NCI-H2029 (cell line): ENCODE measurements at places on chromosomes 2 and 18.

- no peak for DNase-seq
Measured at GRCh38 chr18:62721839-62722795, 6.8 kb downstream of the PHLPP1 start.

DNA sequence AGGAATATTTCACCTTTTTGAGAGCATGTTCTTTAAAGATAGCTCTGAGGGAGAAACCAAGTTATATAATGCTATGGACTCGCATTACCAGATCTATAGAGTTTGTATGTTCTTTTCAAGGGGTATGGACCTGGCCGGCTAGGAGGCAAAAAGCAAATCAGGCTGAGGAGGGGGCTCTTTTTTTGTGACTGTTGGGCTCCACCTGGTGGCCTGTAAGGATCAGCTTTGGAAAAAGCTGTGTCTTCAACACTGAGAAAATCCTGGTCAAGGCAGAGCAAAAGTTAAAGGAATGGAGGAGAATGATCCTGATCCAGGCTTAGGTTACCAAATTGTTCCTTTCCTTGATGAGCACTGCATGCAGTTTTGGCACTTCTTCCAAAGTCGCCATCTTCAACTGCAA is 180.5 kb downstream of the DIS3L2 start:
- DNase-seq: no peak

GRCh38 chr2:171675810-171676345 is 11.4 kb upstream of the DYNC1I2 start:
- DNase-seq: no peak

GRCh38 chr2:3681625-3682024 is 21.8 kb upstream of the DCDC2C start:
- no peak for DNase-seq

GRCh38 chr2:64860276-64860885 is 128.8 kb upstream of the SLC1A4 start:
- no peak for DNase-seq

DNA sequence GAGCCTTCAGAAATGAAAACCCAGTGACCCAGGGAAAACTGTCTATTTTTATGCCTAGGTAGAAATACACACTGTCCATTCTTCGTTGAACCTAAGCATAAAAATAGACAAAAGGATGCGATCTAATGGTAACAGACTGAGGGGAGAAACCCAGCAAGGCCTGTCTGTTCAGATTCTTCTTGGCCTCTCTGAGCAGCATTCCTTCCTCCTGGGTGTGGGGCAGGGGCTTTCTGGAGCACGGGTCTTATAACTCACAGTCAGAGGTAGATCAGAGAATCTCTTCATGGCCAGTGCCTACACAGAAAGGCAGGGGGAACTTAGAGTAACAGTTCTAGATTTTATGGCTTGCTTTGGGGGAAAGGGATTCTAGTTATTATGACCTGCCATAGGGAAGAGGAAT is 56.0 kb downstream of the PKDCC start:
- no peak for DNase-seq

- DNase-seq: no peak
Measured at GRCh38 chr2:204069804-204070203, 133.2 kb downstream of the ICOS start.

GRCh38 chr2:44168681-44169154 is at the start of gene PPM1B:
Gene PPM1B (plus strand): TSS chr2:44168875. CDS start chr2:44201200, 32,325 bp downstream.
- no peak for DNase-seq

DNA sequence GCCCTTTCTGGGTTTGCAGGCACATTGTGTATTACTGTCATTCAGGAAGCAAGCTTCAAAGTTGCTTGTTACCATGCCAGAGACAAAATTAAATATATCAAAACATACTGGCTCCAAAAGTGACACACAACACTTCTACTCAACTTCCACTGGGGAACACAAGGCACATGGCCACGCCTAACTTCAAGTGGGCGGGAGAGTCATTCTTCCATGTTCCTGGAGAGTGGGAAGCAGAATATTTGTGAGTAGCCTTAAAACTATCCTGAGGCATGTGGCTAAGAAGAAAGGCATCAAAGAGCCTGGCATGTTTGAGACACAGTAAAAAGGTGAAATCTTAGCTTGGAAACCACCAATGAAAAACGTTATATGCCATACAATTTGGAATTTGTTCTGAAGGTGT is 90.5 kb upstream of the TACR1 start:
- no peak for DNase-seq

DNA sequence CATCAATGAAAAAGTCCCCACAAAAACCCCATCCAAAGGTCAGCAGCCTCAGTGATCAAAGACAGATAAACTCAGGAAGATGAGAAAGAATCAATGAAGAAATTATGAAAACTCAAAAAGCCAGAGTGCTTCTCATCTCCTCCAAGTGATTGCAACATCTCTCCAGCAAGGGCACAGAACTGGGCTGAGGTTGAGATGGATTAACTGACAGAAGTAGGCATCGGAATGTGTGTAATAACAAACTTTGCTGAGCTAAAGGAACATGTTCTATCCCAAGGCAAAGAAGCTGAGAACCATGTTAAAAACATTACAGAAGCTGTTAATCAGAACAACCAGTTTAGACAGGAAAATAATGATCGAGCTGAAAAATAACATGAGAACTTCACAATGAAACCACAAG is 442.8 kb upstream of the SYT4 start:
- DNase-seq: no peak

DNA sequence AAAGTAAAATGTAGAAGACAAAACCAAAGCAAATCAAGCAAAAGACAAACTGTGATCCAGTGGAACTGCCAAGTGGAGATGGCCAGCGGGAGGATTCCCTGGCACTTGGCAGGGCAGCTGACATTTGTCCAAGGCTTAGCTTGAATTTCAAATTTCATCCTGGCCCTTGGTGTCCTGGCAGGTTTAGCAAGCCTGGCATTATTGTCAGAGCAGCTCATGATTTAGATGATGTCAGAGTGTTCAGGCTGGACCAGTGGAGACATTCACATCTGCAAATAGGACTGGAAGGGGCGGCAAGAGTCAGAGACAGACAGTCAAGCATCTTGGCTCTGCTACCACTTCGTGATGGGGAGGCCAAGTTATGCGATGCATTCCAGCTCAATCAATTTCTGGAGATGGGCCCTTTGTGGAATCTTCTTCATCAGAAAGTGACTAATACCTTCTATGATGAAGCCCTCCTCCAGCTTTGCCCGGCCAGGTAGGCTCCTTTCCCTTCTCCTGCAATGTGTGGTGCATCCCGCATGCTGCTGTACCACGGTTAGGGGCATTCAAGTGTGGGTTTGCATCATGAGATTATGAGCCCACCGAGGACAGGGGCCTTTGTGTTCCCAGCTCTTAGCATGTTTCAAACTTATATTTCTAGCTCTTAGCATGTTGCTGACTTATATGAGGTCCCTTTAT is 199.7 kb downstream of the ANKRD30B start:
- no peak for DNase-seq

GRCh38 chr18:21997207-21998143 is 171.9 kb upstream of the GATA6 start:
- DNase-seq: no peak

GRCh38 chr2:185785156-185785555 is 46.6 kb downstream of the FSIP2 start:
- DNase-seq: no peak

- no peak for DNase-seq
Measured at GRCh38 chr2:56260415-56260814, 76.6 kb downstream of the CCDC85A start.

DNA sequence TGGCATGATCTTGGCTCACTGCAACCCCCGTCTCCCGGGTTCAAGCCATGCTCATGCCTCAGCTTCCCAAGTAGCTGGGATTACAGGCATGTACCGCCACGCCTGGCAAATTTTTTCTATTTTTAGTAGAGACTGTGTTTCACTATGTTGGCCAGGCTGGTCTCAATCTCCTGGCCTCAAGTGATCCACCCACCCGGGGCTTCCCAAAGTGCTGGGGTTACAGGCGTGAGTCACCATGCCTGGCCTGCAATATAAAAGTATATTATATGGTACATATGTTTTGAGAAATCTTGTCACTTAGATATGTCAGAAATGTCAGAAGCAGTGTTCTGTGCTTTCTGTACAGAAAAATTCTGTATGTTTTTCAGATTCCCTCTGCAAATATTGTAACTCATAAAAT is 19.2 kb upstream of the XPO1 start:
- DNase-seq: no peak

DNA sequence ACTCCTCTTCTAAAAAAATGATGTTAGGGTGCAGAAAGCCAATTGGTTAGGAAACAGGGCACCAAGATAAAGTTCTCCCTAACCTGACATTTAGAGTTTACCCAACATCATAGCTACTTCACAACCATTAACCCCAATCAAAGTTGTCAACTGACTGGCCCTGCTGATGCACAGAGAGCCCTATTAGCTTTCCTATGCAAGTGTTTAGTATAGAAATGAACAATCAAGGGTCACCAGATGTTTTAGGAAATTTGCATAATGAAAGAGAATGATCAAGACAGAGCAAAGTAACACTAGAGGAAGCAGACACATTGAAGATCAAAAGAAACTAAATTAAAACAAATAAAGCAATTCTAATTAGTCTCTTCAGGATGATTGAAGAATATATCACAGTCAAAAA is 64.2 kb upstream of the DCC start:
- no peak for DNase-seq

DNA sequence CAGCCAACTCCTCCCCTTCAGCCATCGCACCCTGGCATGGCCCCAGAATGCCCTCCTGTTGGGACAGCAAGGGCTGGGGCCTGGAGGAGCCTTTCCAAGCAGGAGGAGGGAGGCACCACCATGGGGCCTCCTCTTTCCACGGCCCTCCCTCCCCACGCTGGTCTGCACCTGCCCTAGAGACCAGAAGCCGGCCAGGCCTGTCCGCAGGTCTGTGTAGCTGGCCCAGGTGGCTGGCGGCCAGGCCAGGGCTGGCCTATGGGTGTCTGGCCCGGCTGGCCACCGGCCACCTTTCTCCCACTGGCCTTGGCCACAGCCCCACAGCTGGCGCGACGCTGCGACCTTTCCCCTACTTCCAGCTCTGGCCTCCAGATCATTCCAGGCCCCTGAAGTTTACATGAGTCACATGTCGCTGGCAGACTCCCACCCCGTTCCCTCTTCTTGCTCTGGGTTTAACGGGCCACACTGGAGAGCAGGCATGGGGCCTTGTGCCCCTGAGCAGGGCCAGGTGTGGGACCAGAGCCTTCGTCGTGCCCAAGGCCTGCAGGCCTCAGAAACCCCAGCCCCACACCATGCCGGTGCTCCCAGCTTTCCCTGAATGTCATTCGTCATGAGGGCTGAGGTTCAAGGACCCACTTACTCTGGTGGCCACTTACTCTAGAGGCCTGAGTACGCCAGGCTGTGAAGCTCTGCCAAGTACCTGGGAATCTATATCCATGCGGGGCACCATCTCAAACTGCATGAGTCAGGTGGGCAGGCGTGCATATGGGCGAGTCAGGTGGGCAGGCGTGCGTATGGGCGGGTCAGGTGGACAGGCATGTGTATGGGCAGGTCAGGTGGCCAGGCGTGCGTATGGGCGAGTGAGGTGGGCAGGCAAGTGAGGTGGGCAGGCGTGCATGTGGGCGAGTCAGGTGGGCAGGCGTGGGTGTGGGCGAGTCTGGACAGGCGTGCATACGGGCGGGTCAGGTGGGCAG is 33.3 kb upstream of the KLF11 start:
- DNase-seq: peak; percentile 55

DNA sequence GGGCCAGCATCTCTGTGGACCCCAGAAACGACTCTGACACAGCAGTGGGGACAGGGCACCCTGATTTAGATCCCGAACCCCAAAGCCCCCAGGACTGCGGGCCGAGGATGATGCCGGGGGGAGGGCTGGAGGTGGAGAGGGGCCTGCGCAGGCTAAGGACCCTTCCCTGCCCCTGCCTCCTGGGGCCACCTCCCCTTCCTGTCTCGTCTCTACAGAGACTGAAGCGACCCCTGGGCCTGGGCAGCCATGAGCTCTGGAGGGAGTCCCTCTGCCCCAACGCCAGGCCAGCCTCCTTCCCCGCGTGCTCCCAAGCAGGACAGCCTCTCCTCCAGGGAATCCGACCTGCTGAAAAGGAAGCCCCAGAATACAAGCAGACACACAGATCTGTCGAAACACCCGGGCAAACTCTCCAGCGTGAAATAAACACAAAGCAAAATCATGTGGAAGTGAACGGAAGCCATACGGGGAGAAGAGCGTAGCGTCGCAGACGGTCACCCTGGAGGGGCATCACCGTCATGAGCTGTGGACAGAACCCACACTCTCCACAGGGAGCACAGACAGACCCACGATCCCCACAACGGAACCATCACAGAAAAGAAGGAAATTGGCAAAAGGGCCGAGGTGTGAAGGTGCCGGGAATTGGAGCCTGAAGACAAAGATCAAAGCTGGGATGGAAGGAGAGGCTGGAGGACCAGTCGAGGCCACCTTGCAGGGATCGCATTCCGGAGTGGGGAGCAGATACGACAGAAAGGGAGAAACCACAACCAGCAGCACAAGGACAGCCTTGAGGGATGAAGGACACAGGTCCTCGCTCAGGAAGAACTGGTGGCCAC is 51.0 kb upstream of the CTDP1 start:
- DNase-seq: no peak

DNA sequence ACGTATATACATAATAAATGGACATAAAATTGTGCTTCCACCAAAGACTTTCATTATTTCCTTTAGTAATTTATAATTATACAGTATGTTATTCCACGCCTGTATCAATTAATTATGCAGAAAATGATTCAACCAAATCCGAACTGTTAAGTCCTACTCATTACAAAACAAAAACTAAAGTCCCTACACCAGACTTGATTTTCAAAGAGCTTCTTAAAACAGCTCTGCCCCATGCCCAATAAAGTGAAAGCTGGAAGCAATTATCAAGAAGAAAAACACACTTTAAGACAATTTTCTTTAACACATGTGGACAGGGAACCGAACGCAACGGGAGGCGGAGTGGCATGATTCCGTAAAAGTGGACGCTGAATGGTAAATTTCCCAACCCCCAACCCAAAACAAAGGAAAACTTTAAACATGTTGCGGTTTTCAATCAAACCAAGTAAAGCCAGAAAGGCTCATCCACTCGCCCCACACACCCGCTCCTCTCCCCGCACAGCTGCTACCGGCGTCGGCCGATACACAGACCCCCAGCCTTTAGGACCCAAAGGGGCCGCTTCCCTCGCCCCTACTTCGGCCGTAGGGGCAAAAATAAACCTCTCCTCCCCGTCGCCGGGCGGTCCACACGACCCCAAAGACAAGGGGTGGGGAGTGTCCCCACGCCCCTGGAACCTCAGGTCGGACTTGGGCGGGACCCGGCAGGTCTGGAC is 705 bp downstream of the YES1 start:
- no peak for DNase-seq

- no peak for DNase-seq
Measured at GRCh38 chr2:10190255-10190654, 67.7 kb downstream of the RRM2 start.
